ENCODE measurements at places on chromosomes 5 and 9. TPM values are rescaled to one million over a fixed set of nuclear protein-coding genes. Genes with fewer than 3 reads are reported as not detected.
A peak's percentile ranks its signal among the peaks of the same experiment; 100 is the strongest.

LHX2 gene
- 0.12 TPM for polyA plus RNA-seq

GNA14 gene
- 2.7 TPM for polyA plus RNA-seq

BARX1 gene
- 0.06 TPM for polyA plus RNA-seq

SMIM33 gene
- not detected for polyA plus RNA-seq

FOXD4L3 gene
- polyA plus RNA-seq, result 0.12 TPM

DIPK1B gene
- 13.3 TPM for polyA plus RNA-seq

ATP6V1G1 gene
- polyA plus RNA-seq, result 148 TPM

- DNase-seq, result no peak
Measured at GRCh38 chr5:127085371-127085770, 12.1 kb upstream of the C5orf63 start.

DNA sequence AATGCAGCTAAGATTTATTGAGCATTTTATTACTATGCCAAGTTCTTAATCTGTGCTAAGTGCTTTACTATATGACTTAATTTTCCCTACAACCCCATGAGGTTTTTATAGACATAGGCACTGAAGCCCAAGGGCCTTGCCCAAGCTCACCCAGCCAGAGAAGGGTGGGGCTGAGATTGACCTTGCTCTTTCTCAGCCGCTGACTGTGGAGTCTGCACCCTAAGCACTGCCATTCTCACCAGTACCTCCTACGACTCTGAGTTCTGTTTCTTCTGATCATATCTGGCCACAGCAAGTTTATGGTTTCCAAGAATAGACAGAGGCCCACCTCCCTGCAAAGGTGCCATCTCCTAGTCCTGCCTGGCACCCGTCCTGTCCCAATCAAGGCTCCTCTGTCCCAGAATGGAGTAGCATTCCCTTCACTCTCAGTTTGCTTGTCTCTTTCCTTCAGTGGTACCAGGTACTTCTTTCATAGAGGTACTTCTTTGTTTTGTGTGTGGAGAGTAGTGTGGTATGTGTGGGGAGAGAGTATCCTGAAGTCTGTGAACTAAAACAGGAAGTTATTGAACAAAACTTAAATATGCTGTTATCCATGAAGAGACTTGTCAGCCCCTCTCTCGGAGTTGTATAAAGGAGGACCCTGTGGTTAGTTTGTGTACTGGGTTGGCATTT lies 42.6 kb downstream of the CSF1R start:
- DNase-seq, result peak; percentile 54

- DNase-seq, result no peak
Measured at GRCh38 chr5:171168171-171168570, 140.9 kb upstream of the TLX3 start.

DNA sequence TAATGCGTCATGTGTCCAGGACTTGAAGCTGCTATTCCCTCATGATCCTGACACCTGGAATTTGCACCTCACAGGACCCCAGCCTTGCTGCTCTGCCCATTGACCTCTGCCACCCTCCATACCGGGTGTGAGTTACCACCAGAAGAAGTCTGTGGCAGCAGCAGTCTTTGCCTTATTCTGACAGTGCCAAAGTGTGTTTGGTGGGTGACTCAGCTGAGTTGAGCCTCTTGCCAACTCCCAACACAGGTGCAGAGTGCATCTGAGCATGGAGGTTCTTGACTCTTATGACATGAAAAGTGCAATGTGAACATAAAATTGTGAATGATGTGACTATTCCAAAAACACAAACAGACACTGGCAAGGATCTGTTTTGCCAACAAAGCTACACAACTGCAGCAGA lies 1166.5 kb upstream of the CDH18 start:
- DNase-seq, result no peak

- no peak for DNase-seq
Measured at GRCh38 chr5:67293226-67293625, 96.6 kb upstream of the CD180 start.

DNA sequence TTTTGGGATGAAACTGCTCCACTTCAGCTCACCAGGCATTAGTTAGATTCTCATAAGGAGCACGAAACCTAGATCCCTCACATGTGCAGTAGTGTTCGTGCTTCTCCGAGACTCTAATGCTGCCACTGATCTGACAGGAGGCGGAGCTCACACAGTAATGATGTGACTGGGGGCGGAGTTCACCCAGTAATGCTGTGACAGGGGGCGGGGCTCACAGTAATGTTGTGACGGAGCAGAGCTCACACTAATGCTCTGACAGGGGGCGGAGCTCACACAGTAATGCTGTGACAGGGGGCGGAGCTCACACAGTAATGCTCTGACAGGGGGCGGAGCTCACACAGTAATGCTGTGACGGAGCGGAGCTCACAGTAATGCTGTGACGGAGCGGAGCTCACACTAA lies 27.1 kb upstream of the LRRC14B start:
- no peak for DNase-seq
